ENCODE measurements at places on chromosomes 7 and 10.

GRCh38 chr7:4817178-4817901 is 41.9 kb downstream of the AP5Z1 start:
- DNase-seq, result no peak

DNA sequence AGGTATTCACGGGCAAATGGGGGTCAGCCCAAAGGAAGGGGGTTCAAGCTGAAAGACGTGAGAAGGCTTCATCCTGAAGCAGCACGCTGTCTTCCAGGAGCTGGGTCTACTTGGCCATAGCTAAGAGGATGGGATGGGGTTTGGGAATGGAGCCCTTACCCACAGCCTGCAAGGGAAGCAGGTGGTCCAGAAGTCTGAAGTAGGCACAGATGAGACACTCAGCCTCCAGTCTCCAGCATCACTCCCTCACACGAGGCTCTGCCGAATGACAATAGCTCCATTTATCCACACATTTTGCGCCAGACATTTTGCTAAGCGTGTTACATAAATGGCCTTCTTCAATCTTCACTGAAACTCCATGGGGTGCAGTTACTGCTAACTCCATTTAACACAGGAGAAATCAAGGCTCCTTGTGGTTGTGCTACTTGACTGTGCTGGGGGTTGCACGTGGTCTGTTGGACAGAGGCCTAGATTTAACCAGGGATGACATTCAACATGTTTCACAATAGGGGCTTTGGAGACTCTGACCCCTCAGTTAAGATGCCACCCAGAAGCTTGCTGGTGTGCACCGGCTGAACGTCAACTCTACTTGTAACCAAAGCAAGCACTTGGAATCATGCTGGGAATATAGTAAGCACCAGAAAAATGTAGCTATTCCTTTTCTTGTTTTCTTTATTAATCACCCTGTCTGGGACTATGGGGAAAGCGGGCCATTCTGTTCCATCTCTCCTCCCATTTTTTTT is 85.3 kb downstream of the FAM241B start:
- peak; percentile 27 for DNase-seq

DNA sequence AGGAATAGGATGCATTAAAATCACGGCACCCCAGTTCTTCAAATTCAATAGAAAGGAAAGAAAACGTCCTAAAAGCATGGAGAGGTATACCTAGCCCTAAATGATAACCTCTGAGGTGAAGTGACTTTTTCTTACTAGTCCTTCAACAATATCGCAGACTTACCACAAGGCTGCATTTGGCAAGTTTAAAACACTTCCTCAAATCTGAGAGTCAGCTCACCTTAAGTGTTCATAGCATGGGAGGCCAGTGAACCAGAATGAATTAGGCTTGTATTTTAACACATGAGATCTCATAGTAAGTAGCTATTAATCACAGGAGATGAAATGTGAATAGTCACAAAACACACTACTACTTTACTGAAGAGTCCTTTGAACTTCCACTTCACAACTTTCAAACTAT is 124.2 kb downstream of the RNF32 start:
- no peak for DNase-seq

DNA sequence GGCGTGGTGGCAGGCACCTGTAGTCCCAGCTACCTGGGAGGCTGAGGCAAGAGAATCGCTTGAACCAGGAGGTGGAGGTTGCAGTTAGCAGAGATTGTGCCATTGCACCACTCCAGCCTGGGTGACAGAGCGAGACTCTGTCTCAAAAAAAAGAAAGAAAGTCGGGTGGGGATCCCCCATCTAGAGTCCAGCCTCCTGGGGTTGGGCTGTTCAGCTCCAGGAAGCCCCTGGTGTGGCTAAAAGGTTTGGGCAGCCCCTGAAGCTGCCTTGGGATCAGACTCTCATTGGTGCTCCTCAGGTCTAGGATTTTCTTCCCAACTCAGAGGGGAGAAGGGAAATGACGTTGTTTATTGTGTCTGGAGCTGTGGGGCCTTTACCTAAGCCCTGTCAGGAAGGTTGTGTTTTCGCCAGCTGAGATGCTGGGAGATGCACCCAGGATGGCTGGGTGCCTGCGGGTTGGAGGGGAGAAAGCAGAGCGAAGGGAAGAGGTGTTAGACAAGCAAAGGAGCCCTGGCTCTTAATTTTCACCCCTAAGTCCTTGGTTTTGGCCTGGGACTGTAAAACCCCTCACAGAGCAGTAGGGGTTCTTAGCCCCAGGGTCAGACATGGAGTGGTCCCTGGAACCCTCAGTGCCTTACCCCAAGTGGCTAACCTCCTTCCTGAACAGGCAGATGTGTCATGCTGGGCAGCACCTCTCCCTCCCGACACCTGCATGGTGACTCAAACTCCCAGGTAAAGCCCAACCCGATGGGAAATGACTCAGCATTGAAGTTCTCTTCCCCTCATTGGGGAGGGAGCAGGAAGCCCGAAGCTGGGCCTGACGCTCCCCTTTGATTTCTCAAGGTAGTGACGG is 21.1 kb downstream of the PLAU start:
- no peak for DNase-seq

- no peak for DNase-seq
These were observed 226.8 kb downstream of the ARHGAP21 start for GRCh38 chr10:24496906-24497305.
